Astrocyte of the spinal cord (primary cell): ENCODE measurements at places on chromosomes 7 and 10.

GRCh38 chr10:29321656-29322055, 32.8 kb downstream of the LYZL1 start:
- no peak for DNase-seq

DNA sequence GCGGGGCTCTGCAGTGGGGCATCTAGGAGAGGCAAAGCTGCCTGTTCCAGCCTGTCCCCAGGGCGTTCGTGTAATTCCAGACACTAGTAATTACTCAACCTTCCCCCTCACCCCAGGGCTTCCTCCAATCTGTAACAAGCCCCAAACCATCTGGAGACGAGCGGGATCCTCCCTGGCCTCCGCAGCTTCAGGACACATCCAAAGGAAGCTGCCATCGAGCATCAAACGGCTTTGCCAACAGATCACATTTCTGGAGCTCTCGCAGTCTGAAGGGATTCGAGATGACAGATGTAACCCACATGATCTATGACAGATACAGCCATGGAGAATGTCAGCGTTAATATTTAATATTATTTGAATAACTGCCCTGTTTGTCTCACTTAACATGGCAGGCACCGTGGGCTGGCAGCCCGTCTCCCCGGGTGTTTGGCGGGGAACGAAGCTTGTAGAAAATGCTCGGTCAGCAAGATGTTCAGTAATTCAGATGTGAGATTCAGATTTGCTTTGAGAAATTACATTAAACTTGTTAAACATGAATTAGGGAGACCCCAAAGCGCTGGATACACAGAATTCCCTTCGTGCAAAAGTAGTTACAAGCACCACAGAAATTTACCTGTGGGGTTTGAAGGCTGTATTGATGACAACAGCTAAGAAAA, 108.5 kb upstream of the C7orf33 start:
- DNase-seq: no peak

- DNase-seq: peak; percentile 65
Measured at GRCh38 chr7:33072471-33072870, 9.9 kb upstream of the NT5C3A start.

DNA sequence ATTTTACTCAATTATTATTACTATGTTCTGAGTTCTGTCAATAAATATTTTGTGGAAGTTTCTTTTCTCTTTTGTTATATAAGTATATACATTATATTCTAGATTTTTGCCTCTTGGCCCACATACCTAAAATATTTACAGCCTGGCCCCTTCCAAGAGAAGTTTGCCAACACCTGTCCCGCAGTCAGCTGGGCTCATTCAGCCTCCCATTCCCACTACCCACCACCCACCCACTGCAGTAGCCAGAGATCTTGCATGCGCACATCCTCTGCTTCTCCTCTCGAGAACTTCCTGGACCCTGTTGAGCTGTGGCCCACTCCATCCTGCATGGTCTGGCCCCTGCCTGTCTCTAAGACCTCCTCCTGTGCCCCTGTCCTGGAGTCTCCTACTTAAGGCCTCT, 33.6 kb downstream of the WIPF3 start:
- no peak for DNase-seq

DNA sequence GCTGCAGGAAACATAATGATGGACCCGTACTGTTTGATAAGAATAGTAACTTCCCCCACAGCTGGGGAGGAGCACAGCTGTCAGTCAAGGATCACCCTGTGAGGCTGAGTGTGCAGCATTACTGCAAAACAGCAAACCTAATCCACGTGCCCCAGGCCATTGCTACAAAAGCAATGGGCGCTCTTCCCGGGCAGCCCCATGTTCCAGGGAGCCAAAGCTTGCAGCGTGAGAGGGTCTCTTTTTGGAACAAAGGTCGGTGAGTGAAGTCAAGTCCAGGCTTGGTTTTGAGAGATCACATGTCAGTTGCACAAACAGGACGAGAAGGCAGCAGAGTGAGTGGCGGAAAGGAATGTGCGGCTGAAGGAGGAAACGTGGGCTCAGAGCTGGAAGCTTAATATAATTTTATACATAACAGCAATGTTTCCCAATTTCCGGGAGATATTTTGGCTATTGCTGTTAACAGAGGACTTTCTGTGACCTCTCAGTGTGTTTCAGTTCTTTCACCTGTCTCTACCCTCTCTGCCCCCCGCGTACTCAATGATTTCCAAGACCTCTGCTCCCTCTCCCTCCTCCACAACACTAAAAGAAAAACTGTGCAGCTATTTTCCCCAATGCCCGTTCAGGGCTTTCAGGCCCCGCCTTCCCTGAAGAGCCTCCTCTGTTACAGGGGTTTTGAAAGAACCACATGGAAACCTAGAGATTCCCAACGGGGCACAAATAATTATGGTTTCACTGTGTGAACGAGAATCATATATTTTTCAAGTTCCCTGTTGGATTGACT, 128.9 kb downstream of the MTPAP start:
- no peak for DNase-seq

DNA sequence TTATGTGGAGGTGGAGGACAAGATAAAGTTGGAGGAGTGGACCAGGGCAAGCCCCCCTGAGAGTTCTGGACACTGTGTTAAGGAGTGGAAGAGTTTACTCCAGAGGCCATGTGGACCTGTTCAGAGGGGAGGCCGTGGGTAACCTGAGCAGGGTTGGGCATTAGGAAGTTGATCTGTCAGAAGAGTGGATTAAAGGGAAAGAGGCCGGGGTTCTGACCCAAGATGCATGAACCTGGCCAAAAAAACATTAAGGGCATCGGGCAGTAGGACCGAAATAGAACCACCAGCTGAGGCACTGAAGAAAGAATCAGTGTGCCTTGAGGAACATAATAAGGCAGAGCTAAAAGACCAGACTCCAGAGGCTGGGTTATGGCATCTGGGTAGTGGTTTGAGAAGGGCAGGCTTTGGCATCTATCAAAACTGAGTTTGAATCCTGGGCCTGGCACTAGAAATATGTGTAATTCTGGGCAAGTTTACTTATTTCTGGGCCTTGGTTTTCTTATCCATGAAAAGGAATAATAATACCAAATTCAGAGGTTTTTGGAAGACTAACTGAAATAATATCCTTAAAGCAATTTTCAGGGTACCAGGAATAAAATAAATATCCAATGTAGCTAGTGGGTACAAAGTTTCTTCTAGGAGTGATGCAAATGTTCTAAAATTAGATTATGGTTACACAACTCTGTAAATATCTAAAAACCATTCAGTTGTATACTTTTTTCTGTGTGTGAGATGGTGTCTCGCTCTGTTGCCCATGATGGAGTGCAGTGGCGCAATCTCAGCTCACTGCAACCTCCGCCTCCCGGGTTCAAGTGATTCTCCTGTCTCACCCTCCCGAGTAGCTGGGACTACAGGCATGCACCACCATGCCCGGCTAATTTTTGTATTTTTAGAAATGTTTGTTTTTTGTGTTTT, 10.9 kb upstream of the FRAT1 start:
- no peak for DNase-seq

DNA sequence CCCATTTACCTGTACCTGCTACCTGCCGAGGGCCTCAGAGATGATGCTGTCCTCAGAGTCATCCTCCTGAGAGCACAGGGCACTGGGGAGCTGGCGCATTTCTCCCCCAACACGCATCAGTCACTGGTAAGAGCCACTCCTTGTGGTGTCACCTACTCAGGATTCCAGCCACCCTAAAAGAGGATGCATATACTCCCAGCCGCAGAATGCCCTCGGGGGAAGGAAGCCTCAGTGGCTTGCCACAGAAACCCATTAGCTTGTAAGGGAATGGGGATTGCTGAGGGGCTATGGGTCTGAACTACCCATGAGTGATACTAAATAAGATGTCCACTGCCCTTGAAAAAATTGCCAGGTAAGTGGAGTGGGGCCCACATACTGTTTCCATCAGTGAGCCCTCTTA, 279.2 kb downstream of the WDR11 start:
- DNase-seq: no peak

- DNase-seq: no peak
Measured at GRCh38 chr10:69080226-69080625, 7.7 kb upstream of the SRGN start.

DNA sequence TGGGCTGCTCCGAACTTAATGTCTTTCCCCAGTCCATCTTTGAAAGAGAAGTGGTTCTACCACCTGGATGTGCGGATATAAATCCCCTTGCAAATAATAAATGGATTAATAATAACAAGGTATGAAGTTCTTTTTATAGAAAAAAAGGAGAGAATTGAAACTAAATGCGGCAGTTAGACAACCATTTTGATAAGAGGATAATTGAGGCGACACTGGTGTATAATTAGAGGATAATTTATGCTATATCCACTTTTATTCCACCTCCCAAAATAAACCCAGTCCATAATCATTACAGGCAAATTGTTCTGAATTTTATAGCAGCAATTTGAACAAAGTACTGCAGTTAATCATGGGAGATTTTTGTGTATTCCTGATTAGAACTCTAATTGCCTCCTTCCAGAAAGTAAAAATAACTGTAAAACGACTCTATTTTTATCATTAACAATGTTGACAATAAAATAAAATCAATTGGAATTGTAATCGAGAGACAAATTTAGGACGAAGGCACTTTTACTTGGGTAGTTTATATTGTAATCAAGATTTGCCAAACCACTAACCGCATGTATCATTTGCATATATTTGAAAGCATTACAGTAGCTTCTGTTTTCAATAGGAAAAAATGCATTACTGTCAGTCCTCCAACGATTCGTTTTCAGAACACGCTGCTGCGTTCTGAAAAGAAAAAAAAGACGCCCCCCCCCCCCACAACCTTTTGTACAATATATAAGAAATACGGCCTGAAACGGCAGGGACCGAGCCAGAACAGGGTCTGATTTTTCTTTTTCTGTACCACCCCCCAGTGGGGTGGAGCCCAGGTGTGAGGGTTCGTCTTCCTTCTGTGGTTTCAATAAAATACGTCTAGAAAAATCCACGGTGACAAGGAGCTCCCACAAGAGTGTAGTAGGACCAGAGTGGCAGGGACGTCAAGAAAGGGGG, 838 bp upstream of the DLX6 start:
- DNase-seq: no peak

GRCh38 chr10:87930141-87930540, 66.7 kb downstream of the PTEN start:
- no peak for DNase-seq

- peak; percentile 79 for DNase-seq
Measured at GRCh38 chr7:151623766-151624165, 104.1 kb upstream of the RHEB start.

DNA sequence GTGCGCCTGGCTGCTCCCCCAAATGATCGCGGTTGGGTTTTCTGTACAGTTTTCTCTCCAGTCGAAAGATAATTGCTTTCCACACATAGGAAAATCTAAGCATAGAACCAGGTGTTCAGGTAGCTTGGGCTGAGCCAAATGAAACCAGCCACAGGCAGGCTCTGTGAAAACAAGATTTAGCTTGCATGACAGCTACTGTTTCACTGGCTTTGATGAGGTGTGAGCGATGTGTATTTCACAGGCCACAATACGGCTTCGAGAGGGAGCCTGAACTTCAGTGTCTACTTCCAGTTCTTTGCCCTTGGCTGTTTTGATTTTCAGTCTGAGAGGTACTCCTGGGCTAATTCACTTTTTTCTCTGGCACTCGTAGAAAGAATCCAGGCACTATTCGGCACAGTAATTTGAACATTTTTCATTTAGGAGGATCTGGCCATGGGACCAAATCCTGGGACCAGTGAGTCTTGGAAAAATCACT, 110.5 kb downstream of the JCAD start:
- no peak for DNase-seq

- no peak for DNase-seq
Measured at GRCh38 chr10:94465684-94466083, 63.3 kb downstream of the TBC1D12 start.

DNA sequence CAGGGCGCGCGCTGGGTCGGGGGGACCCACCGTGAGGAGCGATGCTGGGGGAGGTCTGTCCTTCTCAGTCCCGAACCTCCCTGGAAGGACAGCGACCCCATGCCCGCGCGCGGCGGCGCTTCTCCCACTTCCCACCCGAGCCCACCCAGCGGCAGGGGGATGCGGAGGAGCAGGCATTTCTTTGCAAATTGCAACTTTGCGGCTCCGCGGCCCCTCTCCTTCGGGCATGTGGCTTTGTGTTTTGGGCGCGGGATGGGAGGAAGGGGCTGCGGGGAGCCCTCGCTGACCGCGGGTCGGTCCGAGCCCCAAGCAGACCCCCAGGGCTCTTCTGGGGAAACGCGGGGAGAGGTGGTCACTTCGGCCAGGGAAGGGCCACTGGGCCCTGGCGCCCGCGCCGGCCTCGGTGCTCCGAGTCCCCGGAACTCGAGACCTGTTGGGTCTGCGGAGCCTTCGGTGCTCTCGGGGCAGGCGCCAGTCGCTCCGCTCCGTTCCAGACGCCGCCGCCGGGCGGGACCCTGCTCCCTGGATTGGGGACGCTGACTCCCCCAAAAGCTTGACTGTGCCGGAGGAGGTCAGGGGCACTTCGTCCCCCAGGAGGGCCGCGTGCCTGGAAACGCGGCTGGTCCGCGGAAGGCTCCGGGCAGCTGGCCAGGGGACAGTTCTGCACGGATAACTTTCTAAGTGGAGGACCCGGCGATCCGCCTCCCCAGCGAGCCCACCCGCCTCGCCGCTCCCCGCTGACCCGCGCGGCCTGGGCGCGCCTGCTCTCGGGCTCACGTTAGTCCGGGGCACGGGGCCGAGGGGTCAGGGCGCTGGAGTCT, 164.2 kb upstream of the DPP6 start:
- peak; percentile 0 for DNase-seq

- DNase-seq: peak; percentile 35
Measured at GRCh38 chr7:108455998-108456677, at the start of gene NRCAM. Gene NRCAM, minus strand, starts transcription at chr7:108456436. Its CDS starts 216,372 bp downstream, at chr7:108240064.

DNA sequence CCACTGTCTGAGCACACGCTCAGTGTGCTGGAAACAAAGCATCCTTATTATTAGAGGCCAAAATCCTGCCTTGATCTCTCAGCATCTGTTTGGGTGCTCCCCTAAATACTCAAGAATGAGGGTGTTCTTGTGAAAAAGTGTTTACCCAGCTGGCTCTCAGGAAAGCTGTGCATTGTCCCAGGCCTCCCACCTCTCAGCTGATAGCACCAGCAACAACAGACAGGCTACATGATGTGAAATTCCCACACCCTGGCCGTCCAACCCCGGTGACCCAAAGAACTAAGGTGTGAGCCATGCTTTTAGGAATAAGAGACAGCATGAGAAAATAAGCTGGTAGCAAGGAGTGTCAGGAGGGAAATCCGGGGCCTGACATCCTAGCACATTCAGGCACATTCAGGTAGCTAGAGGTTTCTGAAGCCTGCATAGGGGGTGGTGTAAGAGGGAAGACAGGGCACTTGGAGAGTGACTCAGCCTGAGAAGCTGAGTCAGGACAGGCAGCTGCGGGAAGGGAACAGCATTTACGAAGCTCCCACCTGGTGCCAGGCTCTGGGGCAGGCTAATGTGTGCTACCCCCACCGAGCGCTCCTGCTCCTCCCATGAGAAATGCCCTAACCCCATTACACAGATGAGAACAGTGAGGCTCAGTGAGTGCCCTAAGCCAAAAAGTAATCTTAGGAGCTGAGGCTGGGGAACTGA, 205.6 kb downstream of the GRID1 start:
- no peak for DNase-seq

DNA sequence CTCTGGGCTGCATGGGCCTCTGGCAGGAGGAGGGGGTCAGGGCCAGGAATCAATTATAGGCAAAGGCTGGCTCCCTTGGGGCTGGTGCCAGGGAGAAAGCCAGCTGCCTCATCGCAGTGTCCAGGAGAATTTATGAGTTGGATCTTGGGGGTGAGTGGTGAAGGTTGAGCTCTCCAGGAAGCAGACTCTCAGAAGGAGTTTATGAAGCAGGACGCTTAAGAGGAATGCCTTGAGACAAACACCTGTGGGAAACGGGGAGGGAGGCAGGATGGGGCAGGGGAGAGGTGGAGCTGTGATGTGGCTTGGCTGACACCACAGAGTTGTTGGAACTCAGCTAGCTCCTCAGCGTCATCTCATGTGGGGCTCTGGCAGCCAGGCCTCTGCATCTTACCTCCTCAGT, 428.5 kb downstream of the RPS24 start:
- no peak for DNase-seq
